CD4-positive, alpha-beta T cell treated with Interleukin-4 for 1 hour (primary cell): ENCODE measurements at places on chromosomes 4 and X.

DNA sequence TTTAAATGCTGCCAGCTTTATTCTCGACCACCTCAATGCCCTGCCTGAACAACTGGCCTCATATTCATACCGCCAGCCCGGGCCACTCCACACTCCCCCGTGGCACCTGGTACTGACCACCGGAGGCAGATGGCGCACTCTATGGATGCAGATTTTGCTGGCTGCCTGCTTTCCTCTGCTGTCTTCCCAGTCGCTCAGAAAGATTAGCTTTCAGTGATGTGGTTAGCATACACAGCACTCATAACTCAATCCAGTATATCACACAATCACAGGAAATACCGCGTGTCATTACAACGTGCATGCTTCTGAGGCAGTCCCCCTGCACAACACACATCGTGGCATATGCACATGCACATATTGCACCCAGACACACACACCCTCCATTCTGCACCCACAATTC is 147.2 kb upstream of the BCOR start:
- DNase-seq: no peak

- no peak for DNase-seq
Measured at GRCh38 chrX:22090181-22090580, 58.1 kb downstream of the PHEX start.

- no peak for DNase-seq
Measured at GRCh38 chr4:70932984-70933383, 30.8 kb downstream of the MOB1B start.

- DNase-seq: peak; percentile 81
Measured at GRCh38 chr4:101527188-101527587, 179.9 kb upstream of the PPP3CA start.

DNA sequence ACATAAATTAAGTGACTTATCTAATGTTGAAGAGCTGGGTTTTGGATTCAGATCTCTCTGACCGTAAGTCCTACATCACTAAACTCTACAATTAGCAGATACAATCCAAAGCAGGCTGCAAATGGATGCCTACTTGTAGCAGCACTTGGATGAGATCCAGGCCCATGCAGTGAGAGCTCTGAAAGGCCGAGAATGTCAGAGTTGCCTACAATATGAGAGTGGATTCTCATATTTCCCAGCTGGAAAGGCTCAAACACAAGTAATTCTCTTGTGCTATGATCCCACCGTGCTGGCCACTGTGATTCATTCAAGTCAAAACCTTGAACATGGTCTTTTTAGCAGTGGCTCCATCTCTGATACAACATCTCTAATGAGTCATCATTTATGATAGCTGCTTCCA is 125.4 kb upstream of the CHRDL1 start:
- DNase-seq: no peak

DNA sequence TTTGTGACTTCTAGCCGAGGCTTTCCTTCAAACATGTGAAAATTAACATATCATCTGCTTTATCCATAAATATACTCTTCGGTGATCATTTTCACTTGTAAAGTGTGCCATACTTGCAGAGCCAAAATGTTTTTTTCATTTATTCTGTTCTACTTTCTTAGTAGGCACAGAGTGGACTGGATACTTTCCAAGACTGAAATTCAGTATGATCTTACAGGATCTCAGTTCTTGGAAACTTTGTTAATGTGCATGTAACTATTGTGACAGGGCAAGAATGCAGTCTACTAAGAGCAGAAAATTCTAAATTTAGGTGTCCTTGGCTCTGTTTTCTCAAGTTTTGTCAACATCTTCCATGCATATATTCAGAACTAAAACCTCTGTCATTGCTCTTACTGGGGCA is 284.9 kb downstream of the TEX13A start:
- no peak for DNase-seq

- no peak for DNase-seq
Measured at GRCh38 chr4:164874789-164875188, 2.2 kb upstream of the APELA start.

DNA sequence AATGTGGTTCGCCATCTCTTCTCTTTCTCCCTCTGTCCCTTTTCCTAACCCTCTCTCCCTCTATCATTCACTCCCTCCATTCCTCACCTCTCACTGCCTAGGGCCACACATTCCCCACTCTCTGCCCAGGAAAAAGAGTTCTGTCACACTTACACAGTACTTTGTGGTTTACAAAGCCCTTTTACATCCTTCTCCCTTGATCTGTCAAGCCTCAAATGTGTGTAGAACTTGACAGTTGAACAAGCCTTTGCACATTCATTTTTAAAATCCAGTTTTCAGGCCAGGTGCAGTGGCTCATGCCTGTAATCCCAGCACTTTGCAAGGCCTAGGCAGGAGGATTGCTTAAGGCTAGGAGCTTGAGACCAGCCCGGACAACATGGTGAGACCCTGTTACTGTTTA is 156.3 kb downstream of the VSIG4 start:
- no peak for DNase-seq

GRCh38 chr4:76523593-76523992 is 88.6 kb downstream of the SHROOM3 start:
- DNase-seq: no peak

DNA sequence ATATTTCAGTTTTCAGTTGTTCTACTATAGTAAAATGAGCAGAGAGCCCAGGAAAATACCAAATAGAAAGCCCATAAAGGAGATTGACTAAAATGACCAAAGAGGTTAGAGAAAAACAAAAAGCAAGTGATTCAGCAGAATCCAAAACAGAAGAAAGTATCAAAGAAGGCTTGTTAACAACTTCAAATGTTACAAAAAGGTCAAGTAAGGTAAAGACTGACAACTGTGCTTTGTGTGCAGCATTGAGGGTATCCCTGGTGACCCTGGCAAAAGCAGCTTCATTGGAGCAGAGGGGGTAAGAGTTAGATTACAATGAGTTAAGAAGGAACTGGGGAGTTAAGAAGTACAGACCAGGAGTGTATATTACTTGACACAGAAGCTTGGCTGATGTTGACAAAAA is 317.9 kb downstream of the OPHN1 start:
- no peak for DNase-seq

DNA sequence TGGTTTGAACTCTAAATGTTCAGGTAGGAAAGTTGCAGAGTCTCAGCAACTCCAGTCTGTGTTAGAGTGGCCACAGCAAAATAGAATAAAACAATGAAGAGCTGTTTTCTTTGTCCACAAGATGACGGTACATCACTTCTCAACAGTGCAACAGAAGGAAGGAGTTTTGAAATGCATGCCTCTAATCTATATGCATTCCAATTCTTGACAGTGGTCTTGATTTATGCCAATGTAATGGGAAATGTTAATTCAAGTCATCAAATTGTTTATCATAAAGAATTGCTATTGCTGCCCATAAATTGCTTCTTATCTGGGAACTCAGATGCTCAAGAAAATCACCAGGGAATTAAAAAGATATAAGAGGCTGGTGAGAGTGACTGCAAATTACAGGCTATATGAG is 195.5 kb upstream of the PRPS2 start:
- no peak for DNase-seq

DNA sequence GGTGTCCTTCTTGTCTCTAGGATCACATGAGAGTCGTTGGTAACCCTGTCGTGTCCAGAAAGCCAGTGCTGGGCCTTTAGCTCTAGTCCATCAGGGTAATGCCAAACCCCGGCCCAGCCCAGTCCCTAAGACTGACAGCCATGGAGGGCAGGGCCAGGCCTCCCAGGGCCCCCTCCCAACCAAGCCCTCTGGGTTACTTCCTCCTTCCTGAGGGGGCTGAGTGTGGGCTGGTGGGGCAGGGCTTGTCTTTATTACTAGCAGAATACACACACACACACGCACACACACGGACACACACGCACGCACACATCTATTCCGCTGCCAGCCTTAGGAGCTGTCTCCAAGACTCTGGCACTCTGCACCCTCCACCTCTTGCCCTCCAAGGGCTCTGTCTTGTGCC is 35.6 kb upstream of the CDKN2AIP start:
- no peak for DNase-seq

DNA sequence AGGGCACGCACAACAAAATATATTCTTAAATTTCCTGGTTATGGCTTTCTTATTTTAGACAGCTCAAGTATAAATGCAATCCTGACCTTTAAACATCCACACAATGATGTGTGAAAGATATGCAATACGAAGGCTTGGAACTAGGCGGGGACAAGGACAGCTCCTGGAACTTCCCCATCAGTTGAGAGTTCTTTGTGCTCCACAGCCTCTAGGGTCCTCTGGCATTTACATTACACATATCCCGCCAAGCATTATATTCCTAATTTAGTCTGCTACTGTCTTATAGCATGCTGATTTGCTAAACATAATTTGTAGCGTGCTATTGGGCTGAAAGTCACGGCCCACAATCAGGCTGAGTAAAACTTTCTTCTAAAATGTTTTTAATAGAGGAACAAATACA is 74.4 kb downstream of the FTHL17 start:
- no peak for DNase-seq

- no peak for DNase-seq
Measured at GRCh38 chr4:52701207-52701606, 42.1 kb upstream of the USP46 start.

DNA sequence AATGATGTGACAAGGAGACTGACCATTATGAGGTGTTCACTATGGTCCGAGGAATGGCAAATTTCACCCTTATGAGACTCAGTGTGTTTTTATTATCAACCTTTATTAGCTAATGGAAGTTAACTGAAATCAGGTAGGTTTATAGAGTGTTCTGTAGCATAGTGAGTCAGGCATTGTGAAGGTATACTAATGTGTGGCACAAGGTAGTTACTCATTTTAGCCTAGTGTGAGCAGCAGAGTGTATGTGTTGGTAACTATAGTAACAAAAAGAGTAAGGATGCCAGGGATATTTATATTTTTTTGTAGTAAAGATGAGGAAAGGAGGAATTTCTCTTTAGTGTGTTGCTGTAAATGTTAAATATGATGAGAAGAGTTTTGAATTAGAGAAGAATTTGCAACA is 12.0 kb downstream of the PDLIM5 start:
- no peak for DNase-seq

DNA sequence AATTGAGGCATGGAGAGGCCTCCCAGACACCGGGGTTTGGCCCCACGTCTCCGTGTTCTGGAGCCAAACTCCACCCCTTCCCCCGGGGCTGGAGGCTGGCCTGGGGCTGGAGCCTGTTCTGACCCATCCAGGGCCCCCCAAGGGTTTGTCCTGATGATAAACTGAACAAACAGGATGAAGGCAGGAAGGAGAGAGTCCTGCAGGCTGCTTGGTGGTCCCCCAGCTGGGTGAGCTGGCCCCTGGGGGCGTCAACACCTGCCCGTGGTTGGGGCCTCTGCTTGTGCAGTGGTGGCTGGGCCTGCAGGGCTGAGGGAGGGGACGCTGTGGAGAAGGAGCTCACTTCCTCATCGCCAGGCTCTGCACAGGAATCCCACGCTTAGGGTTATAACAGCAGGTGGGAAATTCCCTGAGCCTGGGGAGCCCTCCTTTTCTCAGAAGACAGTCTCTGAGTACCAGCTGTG is 2.3 kb downstream of the SH3TC1 start:
- DNase-seq: peak; percentile 52

- no peak for DNase-seq
Measured at GRCh38 chr4:145976680-145977079, 38.1 kb upstream of the ZNF827 start.

DNA sequence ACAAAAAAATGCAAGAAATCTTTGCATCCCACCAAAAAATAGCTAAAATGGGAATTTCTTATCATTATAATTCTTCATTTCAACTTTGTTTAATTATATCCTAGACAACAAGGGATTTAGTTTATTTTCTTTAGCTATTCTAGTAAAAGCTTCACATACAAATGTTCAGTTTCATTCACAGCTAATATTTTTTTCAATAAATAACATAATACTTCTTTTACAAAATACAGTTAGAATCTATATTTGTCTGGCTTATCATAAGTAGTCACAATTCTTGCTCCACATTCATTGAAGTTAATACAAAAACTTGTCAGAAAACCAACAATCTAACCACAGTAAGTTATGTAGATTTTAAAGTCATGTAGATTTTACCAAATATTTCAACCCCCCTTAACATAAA is 414.4 kb downstream of the FAT4 start:
- DNase-seq: no peak

DNA sequence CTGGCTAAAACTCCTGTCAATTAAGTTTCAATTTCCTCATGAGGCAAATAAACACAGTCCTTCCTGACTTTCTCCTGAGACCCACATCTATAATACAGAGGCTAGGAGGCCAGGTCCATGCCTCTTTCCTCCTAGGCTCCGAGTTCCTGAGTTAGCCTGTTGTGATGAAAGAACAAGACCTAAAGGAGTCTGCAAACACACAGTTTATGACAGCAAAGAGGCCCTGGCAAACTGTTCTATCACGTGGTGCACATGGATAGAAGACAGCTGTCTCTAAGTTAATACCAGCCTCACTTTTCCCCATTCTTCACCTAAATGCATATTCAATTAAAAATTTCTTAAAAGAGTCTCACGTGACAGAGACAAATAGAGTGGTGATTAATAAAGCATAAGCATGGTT is 145.2 kb downstream of the TET2 start:
- DNase-seq: no peak

DNA sequence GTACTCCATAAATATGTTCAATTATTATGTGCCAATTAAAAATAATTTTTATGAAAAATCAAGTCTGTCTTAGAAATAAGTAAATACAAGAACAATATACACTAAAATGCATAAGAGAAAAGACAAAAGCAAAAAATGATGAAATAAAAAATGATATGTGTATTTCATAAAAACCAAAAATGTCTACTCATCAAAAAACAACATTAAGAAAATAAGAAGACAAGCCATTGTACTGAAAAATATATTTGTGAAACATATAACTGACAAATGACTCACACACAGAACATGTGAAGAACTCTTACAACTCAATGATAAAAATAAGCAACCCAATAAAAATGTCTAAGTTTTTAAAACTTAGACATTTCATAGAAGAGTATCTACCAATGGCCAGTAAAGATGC is 34.1 kb upstream of the ENOX2 start:
- no peak for DNase-seq

DNA sequence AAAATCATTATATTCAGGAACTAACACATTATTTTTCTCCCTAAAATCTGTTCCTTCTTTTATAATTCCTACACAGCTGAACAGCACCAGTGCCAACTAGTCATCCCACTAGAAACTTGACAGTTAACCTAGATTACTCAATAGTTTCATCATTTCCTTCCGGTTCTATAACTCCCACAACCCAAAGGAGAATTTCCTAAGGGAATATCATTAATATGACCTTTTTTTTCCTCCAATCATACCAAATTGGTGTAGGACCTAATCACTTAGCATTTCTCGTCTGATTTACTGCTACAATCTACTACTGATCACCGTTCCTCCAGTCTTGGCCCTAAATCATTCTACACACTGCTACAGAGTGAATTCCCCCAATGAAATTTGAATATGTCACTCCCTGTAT is 45.9 kb downstream of the WDFY3 start:
- DNase-seq: no peak

- no peak for DNase-seq
Measured at GRCh38 chr4:128906581-128906980, 97.1 kb downstream of the JADE1 start.

- DNase-seq: no peak
Measured at GRCh38 chr4:1060621-1061020, 49.2 kb downstream of the FGFRL1 start.
